ENCODE measurements at places on chromosomes 2 and 18.

DNA sequence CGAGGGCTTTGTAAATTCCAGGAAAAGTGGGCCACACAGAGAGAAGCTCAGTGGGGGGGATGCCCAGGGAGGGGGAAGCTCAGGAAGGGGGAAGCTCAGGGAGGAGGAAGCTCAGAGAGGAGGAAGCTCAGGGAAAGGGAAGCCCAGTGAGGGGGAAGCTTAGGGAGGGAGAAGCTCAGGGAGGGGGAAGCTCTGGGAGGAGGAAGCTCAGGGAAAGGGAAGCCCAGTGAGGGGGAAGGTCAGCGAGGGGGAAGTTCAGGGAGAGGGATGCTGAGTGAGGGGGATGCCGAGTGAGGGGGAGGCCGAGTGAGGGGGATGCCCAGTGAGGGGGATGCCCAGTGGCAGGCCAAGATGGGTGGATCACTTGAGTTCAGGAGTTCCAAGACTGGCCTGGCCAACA is 821 bp upstream of the CHRNG start:
- no peak for DNase-seq

DNA sequence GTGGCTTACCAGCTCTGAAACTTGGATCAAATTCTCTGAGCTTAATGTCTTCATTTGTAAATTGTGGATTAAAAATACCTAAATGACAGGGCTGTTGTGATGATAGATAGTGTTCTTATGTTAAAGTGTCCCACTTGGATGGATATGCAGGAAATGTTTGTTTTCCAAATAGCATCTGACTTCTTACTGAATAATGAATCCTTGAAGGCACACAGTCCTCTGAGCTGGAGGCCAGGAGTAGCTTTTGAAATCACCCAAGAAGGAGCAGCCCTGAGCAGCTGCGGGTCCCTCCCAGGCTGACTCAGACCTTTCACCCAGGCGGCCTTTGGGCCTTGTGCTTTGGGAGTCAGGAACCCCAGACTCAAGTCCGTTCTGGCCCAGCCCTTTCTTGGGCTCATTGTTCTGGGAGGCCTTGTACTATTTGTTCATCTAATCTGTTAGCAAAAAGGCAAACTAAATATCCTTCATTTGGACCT is 173.0 kb upstream of the GATA6 start:
- no peak for DNase-seq

DNA sequence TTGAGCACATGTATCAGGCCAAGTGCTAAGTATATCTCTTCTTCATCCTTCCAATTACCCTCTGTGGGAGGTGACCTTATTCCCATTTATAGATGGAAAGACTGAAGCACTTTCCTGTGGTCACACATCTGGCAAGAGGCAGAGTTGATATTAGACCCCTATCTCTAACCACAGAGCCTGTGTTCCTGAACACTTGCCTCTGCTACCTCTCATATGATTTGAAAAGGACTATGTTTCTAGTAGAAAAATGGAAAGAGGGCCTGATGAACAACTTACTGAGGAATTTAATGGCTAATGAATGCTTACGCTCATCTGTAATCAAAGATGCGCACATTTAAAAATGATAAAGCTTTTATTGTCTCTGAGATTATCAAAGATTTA is 46.2 kb upstream of the DYNC2LI1 start:
- DNase-seq = no peak

- no peak for DNase-seq
These were observed 42.3 kb upstream of the FHOD3 start for GRCh38 chr18:36255072-36255698.

- DNase-seq = no peak
These were observed 42.0 kb upstream of the NFE2L2 start for GRCh38 chr2:177306550-177306949.

- DNase-seq = no peak
These were observed 38.5 kb downstream of the CDCA7 start for GRCh38 chr2:173393186-173393585.

- no peak for DNase-seq
These were observed 47.5 kb upstream of the ASAP2 start for GRCh38 chr2:9158786-9159779.

DNA sequence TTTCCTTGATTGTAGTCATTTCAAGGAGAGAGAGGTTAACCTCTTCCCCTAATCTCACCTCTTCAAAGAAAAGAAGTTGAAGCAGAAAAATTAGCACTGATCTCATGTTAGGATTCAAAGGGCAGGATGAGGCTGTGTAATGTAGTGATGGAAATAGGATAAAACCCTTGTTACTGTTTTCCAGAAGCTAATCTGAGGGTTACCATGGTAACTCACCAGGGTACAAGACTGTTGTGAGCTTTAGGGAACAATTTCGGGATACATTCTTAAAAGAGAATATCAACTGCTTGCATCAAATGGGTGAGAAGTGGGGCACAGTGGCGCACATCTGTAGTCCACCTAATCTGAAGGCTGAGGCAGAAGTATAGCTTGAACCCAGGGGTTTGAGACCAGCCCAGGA is 64.9 kb upstream of the SLC39A10 start:
- DNase-seq = no peak

GRCh38 chr2:73258913-73259215 is 24.8 kb downstream of the CCT7 start:
- DNase-seq = no peak

- DNase-seq = no peak
These were observed 155.1 kb downstream of the SS18 start for GRCh38 chr18:25935356-25935755.

DNA sequence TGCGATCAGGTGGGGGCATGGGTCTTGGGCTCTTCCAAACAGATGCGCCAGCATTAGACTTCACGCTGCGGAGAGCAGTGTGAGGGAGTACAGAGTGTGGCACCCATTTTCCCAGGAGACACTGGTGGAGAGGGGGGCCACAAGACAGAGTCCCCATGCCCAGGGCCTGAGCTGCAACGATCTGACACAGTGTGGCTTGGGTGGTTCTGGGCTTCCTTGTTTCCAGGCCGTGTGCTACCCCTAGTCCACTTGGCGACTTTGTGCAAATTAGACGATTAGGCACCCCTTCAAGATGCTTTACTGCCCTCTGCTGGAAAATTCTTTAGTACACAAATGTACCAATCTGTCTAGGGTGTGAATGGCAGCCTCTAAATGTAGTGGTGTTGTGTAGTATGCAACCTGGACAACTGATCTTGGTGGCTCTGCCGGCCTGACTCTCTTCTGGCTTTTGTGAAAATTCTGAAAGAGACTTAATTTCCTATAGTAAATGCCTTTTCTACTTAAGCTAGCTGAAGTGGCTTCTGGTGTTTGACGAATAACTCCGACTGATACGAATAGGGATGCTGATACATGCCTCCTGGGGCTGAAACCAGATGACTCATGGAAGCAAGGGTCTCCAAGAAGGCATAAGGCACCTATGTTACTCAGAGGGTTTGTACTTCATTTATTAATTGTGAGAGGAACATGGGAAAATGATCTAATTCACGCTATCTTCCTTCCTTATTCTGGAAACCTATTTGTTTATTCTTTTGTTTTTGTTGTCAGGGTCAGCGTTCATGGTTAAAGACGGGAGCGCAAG is 92.3 kb upstream of the SMAD2 start:
- DNase-seq = no peak

GRCh38 chr2:144240656-144241339 is 279.1 kb downstream of the ZEB2 start:
- no peak for DNase-seq

GRCh38 chr2:122745603-122746002 is 990.2 kb downstream of the TSN start:
- no peak for DNase-seq

GRCh38 chr2:190407246-190407661 is 901 bp upstream of the MFSD6 start:
- no peak for DNase-seq

GRCh38 chr2:19643117-19643518 is 258.7 kb downstream of the TTC32 start:
- DNase-seq = no peak

DNA sequence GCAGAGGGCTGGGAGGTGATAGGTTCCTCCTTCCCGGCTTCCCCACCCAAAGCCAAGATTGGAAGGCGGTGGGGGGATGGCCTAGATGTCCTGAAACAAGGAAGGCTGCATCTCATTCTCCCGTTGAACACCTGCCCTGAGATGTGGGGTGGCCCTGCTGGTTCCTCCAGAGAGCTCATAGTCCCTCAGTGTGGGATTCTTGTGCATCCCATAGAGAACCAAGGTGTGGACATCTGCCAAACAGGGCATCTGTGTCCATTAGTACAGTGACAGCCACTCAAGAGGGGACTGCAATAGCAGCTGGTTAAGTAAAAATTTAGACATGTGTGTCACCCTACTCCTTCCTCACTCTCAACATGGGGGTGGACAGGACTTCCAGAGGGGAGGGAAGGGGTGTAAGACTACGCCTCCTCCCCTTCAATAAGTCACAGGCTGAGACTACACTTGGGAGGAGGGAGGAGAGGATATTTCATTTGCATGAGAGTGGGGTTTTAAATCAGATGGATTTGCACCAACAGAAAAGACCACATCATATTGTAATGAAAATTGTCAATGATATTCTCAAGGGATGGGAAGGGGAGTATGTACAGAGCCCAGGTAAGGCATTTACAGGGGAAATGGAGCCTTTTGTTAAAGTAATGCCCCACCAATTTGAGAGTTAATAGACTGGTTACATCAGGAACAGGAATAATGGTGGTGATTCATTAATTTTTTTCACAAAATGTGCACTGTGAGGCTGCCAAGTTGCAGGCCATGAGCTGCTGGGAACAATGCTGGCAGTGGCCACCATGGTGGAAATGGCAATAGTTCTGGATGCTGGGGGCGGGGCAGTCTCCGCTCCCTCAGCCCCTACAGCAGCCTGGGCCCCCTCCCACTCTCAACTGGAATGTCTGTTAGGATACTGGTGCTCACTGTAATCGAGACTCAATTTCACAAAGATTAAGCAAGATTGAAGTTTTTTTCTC is 80.6 kb downstream of the TEX51 start:
- no peak for DNase-seq

- DNase-seq = no peak
These were observed 2.4 kb downstream of the CTIF start for GRCh38 chr18:48541026-48541746.

GRCh38 chr18:49135877-49136276 is 185.1 kb upstream of the SMAD7 start:
- no peak for DNase-seq

- DNase-seq = no peak
These were observed 566 bp upstream of the CMPK2 start for GRCh38 chr2:6866275-6866671.

GRCh38 chr2:225052703-225053102 is 10.4 kb upstream of the DOCK10 start:
- DNase-seq = no peak

DNA sequence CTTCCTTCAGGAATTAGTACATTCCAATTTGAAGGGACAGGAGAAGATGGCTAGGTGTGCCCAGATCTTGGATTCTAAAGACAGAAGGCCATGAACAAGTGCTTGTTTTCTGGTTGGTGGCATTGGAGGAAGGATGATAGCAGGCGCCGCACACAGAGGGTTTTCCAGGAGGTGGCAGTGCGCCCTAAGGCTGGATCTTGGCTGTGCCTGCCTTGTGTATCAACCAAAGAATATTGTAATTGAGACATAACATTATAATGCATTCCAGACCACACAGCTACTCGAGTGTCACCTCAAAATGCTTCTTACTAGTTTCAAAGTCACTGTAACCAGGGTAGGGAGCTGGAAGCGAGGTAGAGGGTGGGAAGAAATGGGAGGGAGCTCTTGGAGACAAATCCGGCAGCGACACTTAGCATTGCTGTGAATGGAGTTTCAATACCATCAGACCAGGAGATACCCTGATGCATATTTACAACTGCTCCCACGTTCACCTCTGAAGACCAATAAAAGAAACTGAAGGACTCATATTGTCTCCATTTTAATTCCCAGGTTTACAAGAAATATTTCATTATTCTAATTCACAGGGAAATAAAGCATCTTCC is 42.5 kb downstream of the CPO start:
- peak; percentile 11 for DNase-seq

GRCh38 chr18:79589601-79590091 is 90.0 kb upstream of the CTDP1 start:
- DNase-seq = no peak

DNA sequence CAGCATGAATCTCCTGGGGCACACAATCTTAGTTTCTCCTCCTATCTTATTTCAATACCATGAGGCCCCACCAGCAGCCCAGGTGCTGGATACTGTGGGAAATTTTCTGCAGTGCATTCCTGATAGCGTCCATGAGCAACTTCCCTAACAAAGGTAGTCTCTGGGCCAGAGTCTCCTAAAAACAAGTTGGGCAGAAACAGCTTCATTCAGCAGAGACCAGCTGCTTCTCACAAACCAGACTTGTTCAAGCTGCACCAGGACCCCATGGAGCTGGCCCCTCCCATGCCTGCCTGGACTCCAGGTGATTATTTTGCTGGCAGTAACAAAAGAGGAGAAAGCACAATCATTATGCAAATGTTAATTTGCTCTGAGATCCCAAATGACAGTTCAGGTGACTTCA is 31.4 kb downstream of the MYO5B start:
- no peak for DNase-seq

- DNase-seq = no peak
These were observed 21.5 kb upstream of the ZSCAN30 start for GRCh38 chr18:35311496-35311895.

- no peak for DNase-seq
These were observed 33.4 kb upstream of the SERPINB7 start for GRCh38 chr18:63741769-63742168.

- no peak for DNase-seq
These were observed 303.3 kb downstream of the GBX2 start for GRCh38 chr2:235864733-235865515.

DNA sequence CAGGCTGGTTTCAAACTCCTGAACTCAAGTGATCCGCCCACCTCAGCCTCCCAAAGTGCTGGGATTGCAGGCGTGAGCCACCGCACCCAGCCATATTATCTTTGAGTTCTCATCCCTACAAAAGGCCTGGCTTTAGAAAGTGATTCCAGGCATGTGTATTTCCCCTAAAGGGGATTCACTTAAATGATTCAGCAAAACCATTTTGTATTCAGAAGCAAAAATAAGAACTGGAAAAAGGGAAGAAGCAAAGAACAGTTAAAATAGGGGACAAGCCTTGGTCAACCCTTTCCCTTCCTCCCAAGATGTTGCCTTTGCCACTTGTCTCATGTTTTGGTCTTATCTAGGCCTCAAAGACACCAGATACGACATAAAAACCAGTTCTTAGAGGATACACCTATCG is 10.5 kb downstream of the TM4SF20 start:
- DNase-seq = no peak

DNA sequence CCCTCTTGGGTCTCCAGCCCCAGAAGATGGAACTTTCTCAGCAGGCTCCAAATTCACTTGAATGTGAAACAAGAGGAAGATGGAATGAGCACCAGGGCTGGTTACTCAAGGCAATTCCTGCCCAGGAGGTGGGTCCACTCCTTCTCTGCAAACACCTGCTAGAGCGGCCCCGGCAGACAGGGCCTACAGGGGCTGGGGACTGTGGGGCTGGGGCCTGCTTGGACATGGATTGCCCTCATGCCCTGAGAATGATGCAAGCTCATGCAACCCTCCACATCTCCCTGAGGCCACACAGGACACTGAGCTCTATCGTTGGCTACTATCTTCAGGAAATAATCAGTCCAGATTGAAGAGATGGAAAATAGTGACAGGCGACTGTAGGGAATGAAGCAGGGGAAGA is 39.1 kb downstream of the TFCP2L1 start:
- DNase-seq = no peak

GRCh38 chr2:170974304-170974993 is 45.4 kb downstream of the GORASP2 start:
- no peak for DNase-seq

- DNase-seq = no peak
These were observed 549.2 kb downstream of the CCDC85A start for GRCh38 chr2:56732946-56733345.
